ENCODE measurements at places on chromosomes 12 and 14.

DNA sequence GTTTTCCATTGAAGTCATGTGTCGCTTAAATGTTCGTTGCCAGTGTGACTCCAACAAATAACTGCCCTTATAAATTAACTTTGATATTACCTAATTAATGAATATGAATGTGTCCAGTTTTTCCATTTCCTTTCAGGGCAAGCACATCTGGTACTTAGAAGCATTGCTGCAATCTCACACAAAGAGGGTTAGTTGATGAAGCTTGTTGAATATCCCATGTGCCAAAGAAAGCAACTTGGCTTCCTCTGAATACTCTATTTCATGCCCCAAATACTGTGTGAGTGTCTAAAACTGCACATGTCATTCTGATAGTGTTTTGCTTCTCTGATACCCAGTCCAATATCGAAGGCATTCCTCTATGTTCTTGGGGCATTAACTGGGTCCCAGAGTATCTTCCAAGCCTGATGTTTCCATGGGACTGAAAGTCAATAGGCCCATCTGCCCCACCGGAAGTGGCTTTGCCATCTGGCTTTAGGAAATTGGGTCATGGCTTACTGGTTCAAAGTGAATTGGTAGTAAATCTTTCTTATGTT lies 75.8 kb upstream of the CNTN1 start:
- peak; percentile 1 for DNase-seq

DNA sequence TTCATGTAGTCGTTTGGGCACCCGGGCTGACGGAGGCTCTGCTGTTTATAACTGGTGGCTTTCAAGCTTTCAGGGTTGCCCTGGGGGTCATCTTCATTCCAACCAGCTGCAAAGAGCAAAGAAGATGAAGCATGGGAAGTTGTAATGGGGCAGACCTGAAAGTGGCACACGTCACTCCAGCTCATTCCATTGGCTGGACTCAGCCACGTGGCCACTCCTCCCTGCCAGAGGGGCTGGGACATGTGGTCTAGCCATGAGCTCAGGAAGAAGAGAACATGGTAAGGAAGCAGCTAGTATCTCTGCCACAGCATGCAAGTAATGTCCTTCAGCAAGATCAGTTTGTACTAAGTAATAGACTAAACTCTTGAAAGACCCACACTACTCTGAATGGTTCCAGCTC lies 51.7 kb upstream of the FERMT2 start:
- no peak for DNase-seq

GRCh38 chr14:89828471-89829165 lies 125.9 kb downstream of the EFCAB11 start:
- DNase-seq, result no peak

- no peak for DNase-seq
Observed at GRCh38 chr12:111404362-111405148, 1.2 kb upstream of the SH2B3 start.

GRCh38 chr12:92905258-92905810 lies 23.8 kb downstream of the EEA1 start:
- no peak for DNase-seq

DNA sequence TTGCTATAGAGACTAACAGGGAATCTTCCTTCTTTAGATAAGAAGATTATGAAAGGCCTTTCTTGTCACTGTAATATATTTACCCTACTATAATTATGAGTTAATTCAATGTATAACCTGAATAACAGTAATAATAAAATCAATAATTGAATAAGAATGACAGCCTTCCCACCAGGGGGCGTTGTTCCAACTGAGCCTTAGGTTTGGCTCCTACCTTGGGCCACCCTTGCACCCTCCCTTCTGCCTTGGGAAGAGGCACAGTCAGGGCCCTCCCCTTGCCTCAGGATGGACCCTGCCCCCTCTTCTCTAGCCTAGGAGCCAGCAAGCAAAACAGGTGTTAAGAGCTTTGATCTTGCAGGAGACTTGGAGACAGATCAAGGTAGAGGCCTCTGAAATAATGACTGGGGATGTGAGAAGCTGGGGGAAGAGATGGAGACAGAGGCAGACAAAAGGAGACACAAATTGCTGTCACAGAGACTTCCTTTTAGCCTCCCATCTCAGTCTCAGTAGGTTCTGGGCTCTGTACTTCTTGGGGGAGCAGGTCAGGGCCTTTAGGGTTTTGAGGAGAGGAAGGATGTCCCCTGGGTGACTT lies 40.1 kb upstream of the CISTR start:
- no peak for DNase-seq

DNA sequence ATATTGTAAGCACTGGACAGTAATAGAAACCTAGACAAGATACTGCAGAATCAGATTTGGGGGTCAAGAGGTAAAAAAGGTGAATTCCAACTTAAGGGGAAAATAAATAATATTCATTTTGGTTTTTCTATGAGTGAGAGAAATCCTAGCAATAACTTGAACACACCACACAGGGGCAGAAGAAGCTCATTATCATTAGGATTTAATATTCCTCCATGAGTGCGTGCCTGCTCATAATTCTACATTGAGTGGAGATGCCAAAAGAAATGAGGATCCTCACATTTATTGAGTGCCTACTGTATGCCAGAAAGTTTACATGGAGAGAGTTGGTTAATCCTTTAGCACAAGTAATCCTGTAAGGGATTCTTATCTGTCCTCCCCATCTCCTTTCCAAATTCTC lies 40.5 kb upstream of the C14orf132 start:
- DNase-seq, result peak; percentile 28

DNA sequence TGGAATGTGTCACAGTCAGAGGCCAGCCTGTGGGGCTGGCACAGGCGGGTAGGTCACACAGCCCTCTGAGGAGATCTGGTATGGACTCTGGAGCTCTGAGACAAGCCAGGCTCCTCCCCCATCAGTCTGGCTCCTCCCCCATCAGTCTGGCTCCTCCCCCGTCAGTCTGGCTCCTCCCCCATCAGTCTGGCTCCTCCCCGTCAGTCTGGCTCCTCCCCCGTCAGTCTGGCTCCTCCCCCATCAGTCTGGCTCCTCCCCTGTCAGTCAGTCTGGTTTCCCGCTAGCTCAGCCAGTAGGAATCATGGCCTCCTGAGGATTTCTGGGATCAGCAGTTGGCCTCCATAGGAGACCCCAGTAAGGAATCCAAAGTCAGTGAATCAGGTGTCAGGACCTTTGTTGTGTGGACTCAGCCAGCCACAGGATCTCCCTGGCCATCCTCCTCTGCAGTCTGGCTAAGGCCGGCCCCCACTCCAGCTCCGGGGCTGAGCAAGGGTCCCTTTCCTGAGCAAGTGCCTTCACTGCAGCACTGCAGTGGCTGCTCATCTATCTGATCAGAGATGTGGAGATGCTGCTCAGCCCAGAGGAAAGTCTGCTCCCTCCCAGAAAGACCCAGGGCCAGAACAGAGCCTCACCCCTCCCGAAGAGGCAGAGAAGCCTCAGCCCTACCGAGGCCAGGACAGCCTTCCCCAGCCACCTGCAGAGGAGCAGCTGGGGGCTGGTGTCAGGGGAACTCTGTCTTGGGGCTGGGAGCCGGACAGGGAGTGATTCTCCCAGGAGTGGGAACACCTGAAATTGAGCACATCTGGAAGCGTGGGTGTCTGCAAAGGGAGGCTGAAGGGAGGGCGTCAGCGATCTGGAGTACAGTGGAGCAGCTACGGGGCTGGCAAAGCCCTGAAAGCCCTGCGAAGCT lies 35.7 kb downstream of the IQSEC3 start:
- no peak for DNase-seq

GRCh38 chr12:28097221-28097620 lies 93.0 kb upstream of the CCDC91 start:
- no peak for DNase-seq

- DNase-seq, result peak; percentile 55
Observed at GRCh38 chr14:24710403-24711112, 76.6 kb upstream of the GZMB start.

- DNase-seq, result no peak
Observed at GRCh38 chr12:101087920-101088319, 122.1 kb downstream of the SLC5A8 start.

DNA sequence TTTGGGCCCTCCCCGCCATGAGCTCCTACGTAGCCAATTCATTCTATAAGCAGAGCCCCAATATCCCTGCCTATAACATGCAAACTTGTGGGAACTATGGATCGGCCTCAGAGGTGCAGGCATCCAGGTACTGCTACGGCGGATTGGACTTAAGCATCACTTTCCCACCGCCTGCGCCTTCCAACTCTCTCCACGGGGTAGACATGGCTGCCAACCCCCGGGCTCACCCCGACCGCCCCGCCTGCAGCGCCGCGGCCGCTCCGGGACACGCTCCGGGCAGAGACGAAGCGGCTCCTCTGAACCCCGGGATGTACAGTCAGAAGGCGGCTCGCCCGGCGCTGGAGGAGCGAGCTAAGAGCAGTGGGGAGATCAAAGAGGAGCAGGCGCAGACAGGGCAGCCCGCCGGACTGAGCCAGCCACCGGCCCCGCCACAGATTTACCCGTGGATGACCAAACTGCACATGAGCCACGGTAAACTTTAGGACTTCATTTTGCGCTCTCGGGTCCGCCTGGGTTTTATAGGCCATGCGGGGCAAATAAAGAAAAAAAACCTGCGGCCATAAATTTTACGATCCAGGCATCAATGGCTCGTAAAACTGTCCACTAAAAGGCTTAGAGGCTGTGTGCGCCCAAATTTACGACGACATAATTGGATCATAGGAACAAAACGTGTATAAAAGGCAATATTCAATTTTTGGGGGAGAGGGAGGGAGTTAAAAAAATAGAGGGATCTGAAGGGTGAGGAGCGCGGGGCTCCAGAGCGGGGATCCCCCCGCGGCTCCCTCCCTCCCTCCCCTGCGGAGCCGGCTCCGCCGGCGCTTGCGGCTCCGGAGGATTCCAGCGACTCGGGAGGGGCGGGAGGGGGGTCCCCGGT lies 493 bp downstream of the HOXC5 start:
- DNase-seq, result no peak

DNA sequence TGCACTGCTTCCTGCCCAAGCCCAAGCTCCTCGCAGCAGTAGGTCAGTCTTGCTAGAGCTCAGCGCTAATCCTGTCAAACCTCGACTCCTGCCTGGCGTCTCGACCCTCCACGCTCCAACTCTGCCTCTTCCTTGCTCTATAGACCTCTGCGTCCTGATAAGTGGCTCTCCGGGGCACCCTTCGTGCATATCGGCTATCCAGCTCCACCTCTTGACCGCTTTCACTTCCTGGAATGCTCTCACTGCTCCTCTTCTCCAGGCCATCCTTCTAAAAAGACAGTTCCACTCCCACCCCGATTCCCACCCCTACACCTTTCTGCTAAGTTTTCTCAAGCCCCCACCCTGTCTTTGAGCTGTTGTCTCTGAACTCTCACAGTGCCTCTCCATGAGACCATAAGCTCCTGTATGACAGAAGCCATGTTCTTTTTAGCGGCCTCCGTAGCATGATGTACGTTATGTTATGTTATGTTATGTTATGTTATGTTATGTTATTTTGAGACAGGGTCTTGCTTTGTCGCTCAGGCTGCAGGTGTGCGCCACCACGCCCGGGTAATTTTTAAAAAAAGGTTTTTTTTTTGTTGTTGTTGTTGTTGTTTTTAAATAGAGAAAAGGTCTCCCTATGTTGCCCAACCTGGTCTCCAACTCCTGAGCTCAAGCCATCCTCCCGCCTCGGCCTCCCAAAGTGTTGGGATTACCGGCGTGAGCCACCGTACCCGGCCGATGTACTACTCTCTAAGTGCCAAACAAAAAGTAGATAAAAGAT lies 601 bp downstream of the COX14 start:
- peak; percentile 26 for DNase-seq

DNA sequence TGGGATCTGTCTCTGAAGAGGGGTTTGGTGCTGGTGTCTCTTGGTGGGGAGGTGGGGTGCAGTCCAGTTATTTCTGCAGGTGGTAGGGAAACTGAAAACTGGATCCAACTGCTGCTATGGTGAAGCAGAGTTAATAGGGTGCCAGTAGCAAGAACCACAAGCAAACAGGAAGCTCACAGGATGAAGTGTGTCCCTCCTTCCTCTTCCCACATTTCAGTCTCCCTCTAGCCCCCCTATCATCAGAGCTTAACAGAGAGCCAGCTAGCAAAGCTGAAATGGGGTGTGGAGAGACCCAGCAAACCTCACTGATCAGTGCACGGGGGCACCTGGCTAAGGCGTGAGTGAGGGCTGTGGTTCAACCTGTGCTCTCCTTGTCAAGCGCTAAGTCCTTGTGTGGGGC lies 69.1 kb upstream of the C12orf71 start:
- DNase-seq, result no peak

DNA sequence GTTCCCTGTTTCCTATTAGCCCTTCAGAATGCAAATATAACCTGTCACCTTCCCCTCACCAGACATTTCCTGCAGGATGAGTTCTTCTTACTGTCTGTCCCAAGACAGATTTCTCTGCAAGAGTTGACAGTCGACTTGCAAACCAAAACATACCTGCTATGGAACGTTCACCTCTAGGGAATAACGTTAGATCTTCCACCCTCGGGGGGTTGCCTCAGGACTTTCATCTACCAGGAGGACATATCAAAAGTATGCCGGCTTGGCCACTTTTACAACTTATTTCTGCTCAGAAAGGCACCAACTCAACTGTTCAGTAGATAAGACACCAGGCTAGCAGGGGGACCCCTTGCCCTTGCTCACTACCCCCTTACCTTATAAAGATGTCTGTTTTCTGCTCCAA lies 92.5 kb downstream of the DAAM1 start:
- no peak for DNase-seq

GRCh38 chr14:33936391-33936790 lies 14.5 kb downstream of the EGLN3 start:
- DNase-seq, result no peak

- DNase-seq, result no peak
Observed at GRCh38 chr14:93103392-93104080, 12.2 kb downstream of the ITPK1 start.

GRCh38 chr12:83954956-83955601 lies 957.5 kb downstream of the SLC6A15 start:
- no peak for DNase-seq

DNA sequence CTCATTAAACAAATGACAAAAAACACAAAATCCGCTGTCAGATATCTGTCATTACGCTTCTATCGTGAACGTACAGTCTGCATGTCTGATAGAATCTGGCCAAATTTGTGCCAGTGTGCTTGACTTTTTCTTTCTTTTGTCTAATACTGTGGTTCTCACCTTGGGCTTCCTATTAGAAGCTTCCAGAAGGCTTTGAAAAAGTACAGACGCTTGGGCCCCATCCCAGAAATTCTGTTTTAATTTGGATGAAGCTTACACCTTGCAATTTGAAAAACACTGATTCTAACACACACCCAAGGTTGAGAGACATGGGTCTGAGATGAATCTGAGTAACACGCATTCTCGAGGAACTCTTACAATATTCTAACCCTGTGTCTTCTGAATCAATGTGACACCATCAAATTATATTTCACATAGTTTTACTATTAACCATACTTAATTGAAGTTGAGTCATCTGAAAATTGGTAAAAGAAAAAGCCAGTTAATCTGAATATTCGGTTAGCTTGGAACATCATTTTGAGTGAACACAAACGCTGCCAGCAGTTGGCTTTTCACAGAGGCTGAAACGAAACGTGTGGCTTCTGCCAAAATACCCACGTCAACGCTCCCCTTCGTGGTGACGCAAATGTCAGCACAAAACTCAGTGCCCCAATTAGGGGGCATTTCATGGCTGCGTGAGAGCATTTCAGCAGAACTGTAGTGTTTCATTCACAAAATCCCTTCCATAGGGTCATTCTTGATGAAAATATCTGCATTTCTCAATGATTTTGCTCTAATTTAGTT lies 420.5 kb downstream of the TMEM132D start:
- no peak for DNase-seq
